ENCODE measurements at places on chromosomes 3 and 15. TPM values are rescaled to one million over a fixed set of nuclear protein-coding genes. Genes with fewer than 3 reads are reported as not detected.

RASGRP1 gene
- total RNA-seq, result 0.44 TPM

GOLGA8T gene
- total RNA-seq, result 0.47 TPM

RBP2 gene
- not detected for total RNA-seq

FBXO40 gene
- total RNA-seq, result 245 TPM

IQCF5 gene
- total RNA-seq, result not detected

NBEAL2 gene
- total RNA-seq, result 12.6 TPM

KCNAB1 gene
- 2.4 TPM for total RNA-seq

DPPA4 gene
- total RNA-seq, result not detected

RAB27A gene
- 5.8 TPM for total RNA-seq

ISLR gene
- total RNA-seq, result 12.7 TPM

GHSR gene
- total RNA-seq, result not detected

APH1B gene
- 6.2 TPM for total RNA-seq

PTPRG gene
- total RNA-seq, result 29.6 TPM

FEZF2 gene
- not detected for total RNA-seq
